ENCODE measurements at places on chromosomes 2 and 18. TPM values are rescaled to one million over a fixed set of nuclear protein-coding genes. Genes with fewer than 3 reads are reported as not detected.

GRCh38 chr2:238466243-238466756 is 39.6 kb downstream of the ASB1 start:
- no peak overlapping the region for H3K27ac ChIP-seq
- H3K27me3 ChIP-seq: no peaks in the 10 kb centered on the region
- H3K4me1 ChIP-seq: peaks cover 4% of the 10 kb centered on the region
- peaks cover 11% of the 10 kb centered on the region for H3K36me3 ChIP-seq

Gene C1QL2
- not detected for total RNA-seq

DNA sequence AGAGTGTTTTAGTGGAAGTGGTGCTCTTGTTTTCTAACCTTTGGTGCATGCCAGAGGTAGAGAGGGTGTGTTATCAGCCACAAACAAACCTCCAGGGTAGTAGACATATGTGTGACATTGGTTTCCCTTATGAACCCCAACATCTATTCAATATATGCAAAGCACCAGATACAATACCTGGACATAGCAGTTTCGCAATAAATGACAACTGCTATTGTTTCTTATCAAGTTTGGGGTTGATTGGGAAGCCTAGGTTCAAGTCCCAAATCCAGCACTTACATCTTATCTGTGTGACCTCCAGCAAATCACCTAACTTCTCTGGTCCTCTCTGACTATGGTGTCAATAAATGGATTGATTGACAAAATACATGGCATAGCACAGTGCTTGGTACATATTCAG is 169.4 kb upstream of the SERPINE2 start:
- no peaks in the 10 kb centered on the region for H3K36me3 ChIP-seq
- no peak for DNase-seq
- H3K4me3 ChIP-seq: no peak overlapping the region
- H3K4me1 ChIP-seq: peaks cover 2% of the 10 kb centered on the region
- H3K27me3 ChIP-seq: peaks cover 3% of the 10 kb centered on the region

DNA sequence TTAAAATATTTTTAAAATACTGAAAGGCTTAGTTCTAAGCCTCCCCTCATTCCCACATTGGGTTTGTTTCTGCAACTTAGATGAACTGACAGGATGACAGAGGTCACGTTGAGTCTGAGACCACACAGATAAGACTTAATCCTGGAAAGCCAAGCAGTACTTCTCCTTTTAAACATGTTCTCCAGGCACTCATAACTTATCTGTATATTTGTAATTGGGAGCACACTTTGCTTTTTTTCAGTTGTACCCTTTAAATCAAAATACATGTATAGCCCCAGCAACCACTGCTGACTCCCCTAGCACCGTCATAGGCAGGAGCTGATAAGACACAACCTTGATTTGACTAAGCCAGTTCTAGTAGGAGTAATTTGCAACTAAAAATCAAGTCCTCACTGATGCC is 394.8 kb downstream of the PID1 start:
- H3K27ac ChIP-seq: no peak overlapping the region
- no peak for DNase-seq
- no peaks in the 10 kb centered on the region for H3K36me3 ChIP-seq
- no peaks in the 10 kb centered on the region for H3K4me1 ChIP-seq
- no peak overlapping the region for H3K4me3 ChIP-seq
- no peaks in the 10 kb centered on the region for H3K27me3 ChIP-seq

Gene GRHL1
- 0.76 TPM for total RNA-seq

DNA sequence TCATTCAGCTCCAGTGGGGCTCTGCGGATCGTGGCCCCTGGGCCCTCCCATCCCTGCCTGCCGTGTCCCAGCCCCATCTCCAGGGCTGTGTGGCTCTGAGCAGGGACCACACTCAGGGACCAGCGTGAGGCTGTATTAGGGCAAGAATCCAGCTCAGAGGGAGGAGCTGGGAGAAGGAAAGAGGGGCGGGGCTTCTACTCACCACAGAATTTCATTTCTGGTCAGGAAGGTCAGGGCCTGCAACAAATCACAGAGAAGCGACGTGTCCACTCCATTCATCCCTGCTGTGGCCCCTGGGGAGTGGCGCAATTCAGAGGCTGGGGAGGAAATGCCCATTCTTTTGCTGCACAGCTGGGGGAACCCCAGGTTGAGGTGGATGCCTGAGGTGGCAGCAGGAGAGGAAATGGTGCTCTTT is 828 bp downstream of the CIB4 start:
- H3K27ac ChIP-seq: no peak overlapping the region
- no peaks in the 10 kb centered on the region for H3K4me1 ChIP-seq
- H3K4me3 ChIP-seq: no peak overlapping the region
- DNase-seq: no peak

Gene DTNA
- 0.66 TPM for total RNA-seq

GRCh38 chr2:222982909-222983265 is 69.1 kb upstream of the KCNE4 start:
- H3K4me1 ChIP-seq: peaks cover 4% of the 10 kb centered on the region
- H3K36me3 ChIP-seq: no peaks in the 10 kb centered on the region
- H3K4me3 ChIP-seq: no peak overlapping the region
- no peak overlapping the region for H3K27ac ChIP-seq

GRCh38 chr2:140539242-140539875 is 1591.5 kb downstream of the LRP1B start:
- DNase-seq: no peak
- H3K4me3 ChIP-seq: no peak overlapping the region
- no peaks in the 10 kb centered on the region for H3K27me3 ChIP-seq
- H3K4me1 ChIP-seq: no peaks in the 10 kb centered on the region
- no peaks in the 10 kb centered on the region for H3K36me3 ChIP-seq

DNA sequence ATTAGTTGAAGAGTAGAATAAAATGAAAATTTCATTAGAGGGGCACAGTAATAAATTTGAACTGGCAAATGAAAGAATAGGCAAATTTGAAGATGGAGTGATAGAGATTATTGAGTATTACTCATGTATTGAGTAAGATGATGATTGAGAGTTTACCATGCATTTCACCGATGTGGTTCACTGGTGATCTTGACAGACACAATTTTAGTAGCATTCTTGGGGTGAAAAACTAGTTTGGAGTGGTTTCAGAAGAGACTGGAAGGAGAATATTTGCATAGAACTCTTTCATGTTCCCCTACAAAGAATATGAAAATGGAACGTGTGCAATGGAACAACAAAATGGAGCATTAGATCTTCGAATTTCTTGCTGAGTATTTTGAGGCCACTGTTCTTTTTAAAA is 121.4 kb downstream of the ASXL3 start:
- H3K4me3 ChIP-seq: no peak overlapping the region
- DNase-seq: no peak
- H3K36me3 ChIP-seq: no peaks in the 10 kb centered on the region

Gene MYCN
- not detected for total RNA-seq

DNA sequence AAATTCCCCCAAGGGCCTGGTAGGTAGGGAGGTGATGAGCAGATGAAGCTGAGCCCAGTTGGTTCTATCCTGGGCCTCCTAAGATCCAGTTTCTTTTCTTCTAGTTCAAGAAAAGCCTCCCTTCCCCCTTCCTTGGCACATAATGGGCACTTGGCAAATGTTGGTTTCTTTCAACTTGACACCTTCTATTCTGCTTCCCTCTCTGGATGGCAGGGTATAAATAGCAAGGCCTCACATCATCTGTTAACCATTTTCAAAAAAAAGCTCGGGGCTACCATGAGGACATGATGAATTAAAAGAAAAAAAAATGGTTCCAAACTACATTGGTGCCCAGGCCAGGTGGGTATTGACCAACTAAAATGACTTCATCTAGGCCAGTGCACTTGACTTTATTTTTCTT is 29.9 kb downstream of the CTAGE1 start:
- peaks cover 8% of the 10 kb centered on the region for H3K4me1 ChIP-seq
- no peak for DNase-seq
- no peak overlapping the region for H3K4me3 ChIP-seq
- no peaks in the 10 kb centered on the region for H3K36me3 ChIP-seq
- H3K27me3 ChIP-seq: no peaks in the 10 kb centered on the region
- no peak overlapping the region for H3K27ac ChIP-seq

DNA sequence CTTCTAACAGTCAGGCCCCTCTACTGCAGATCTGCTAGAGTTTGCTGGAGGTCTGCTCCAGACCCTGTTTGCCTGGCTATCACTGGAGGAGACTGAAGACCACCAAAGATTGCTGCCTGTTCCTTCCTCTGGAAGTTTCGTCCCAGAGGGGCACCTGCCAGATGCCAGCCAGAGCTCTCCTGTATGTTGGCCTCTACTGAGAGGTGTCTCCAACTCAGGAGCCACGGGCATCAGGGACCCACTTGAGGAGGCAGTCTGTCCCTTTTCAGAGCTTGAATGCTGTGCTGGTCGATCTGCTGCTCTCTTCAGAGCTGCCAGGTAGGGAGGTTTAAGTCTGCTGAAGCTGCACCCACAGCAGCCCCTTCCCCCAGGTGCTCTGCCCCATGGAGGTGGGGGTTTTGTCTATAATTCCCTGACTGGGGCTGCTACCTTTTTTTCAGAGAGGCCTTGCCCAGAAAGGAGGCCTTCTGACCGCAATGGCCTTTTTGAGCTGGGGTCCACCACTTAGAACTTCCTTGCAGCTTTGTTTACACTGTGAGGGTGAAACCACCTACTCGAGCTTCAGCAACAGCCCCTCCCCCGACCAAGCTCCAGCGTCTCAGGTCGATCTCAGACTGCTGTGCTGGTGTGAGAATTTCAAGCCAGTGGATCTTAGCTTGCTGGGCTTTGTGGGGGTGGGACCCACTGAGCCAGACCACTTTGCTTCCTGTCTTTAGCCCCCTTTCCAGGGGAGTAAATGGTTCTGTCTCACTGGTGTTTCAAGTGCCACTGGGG is 566.0 kb downstream of the NR4A2 start:
- no peak overlapping the region for H3K27ac ChIP-seq
- H3K4me3 ChIP-seq: no peak overlapping the region
- DNase-seq: no peak
- no peaks in the 10 kb centered on the region for H3K36me3 ChIP-seq

DNA sequence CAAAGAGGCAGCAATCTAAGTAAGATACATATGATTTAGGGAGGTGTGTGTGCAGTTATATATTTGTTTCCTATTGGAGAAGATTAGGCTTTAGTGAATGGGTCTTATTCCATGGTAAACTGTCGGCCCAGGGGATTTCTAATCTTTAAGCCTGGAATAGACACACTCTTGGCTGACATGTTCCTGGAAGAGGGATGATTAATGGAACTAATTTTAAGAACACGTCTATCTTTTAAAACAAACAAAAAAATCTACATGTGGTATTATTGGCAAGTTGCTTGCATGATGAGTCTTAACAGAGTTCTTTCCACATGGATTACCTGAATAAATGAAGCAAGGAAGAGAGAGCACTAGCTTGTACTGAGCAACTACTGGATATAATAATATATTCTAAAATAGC is 114.2 kb upstream of the NT5C1B start:
- peaks cover 4% of the 10 kb centered on the region for H3K36me3 ChIP-seq
- no peaks in the 10 kb centered on the region for H3K4me1 ChIP-seq
- H3K27ac ChIP-seq: no peak overlapping the region
- DNase-seq: no peak

GRCh38 chr18:8848541-8848940 is 143.2 kb downstream of the MTCL1 start:
- no peaks in the 10 kb centered on the region for H3K4me1 ChIP-seq
- no peak for DNase-seq
- no peak overlapping the region for H3K4me3 ChIP-seq
- H3K27ac ChIP-seq: no peak overlapping the region
- no peaks in the 10 kb centered on the region for H3K36me3 ChIP-seq
- peaks cover 3% of the 10 kb centered on the region for H3K27me3 ChIP-seq

Gene HOXD12
- total RNA-seq: not detected

Gene ARL6IP6
- 23.9 TPM for total RNA-seq

GRCh38 chr2:163207693-163208370 is 369.3 kb upstream of the KCNH7 start:
- no peak overlapping the region for H3K4me3 ChIP-seq
- H3K27ac ChIP-seq: no peak overlapping the region
- H3K36me3 ChIP-seq: no peaks in the 10 kb centered on the region
- no peak for DNase-seq
- no peaks in the 10 kb centered on the region for H3K27me3 ChIP-seq

- DNase-seq: no peak
- H3K4me3 ChIP-seq: no peak overlapping the region
- H3K4me1 ChIP-seq: peaks cover 46% of the 10 kb centered on the region
- no peaks in the 10 kb centered on the region for H3K36me3 ChIP-seq
- H3K27me3 ChIP-seq: no peaks in the 10 kb centered on the region
Measured at GRCh38 chr2:227404585-227405271, 17.0 kb upstream of the SCYGR1 start.

Gene AGXT
- not detected for total RNA-seq

GRCh38 chr2:84847326-84848050 is 33.4 kb downstream of the TRABD2A start:
- peaks cover 76% of the 10 kb centered on the region for H3K36me3 ChIP-seq
- peak overlapping the region; percentile 66 for H3K4me3 ChIP-seq
- peaks cover 90% of the 10 kb centered on the region for H3K4me1 ChIP-seq

DNA sequence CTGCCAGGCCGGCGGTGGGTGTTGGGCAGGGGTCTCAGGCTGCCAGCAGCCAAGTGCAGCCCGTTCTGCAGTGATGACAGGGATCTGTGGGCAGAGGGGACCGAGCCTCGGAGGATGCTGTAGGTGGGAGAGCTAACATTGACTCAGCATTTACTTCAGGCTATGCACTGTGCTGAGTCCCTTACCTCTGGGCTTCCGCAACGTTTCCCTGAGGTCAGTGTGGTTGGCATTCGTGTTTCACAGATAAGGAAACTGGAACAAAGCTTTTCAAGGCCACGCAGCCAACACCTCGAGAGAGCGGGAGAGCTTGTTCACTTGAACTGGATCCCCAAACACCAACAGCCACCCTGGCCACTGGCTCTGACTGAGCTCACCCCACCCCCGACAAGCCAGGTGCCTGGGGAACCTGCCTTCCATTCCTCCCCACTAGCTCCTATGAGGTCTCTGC is 839 bp upstream of the GPR148 start:
- peak; percentile 25 for DNase-seq
- peaks cover 1% of the 10 kb centered on the region for H3K4me1 ChIP-seq
- H3K27ac ChIP-seq: no peak overlapping the region
- H3K27me3 ChIP-seq: no peaks in the 10 kb centered on the region
- peak overlapping the region; percentile 50 for H3K4me3 ChIP-seq

GRCh38 chr18:2240311-2240705 is 331.0 kb downstream of the METTL4 start:
- no peaks in the 10 kb centered on the region for H3K4me1 ChIP-seq
- H3K27me3 ChIP-seq: peaks cover 22% of the 10 kb centered on the region
- H3K4me3 ChIP-seq: no peak overlapping the region

Gene DHRS9
- total RNA-seq: not detected

DNA sequence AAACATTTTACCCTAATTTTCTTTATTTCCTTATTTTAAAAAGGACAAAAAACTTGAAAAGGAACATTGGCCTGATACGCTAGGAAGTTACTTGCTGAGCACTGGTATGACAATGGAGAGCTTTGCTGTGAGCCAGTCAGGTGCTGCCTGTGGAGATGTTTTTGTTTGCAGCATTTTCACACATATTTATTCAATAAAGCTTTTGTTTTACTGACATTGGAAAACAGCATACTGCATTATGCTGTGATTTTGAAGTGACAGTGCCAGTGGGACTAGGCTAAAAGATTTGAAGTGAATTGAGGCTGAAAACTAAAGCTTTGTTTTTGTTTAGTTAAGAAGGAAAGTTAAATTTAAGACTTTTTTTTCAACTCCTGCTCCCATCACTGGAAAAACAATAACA is 470.7 kb upstream of the ZEB2 start:
- no peaks in the 10 kb centered on the region for H3K4me1 ChIP-seq
- no peak for DNase-seq
- H3K27ac ChIP-seq: no peak overlapping the region
- H3K36me3 ChIP-seq: no peaks in the 10 kb centered on the region
- no peaks in the 10 kb centered on the region for H3K27me3 ChIP-seq

Gene NXPH2
- not detected for total RNA-seq
